Endothelial cell (in vitro differentiated cells): ENCODE measurements at places on chromosomes 6 and 20. TPM values are rescaled to one million over a fixed set of nuclear protein-coding genes. Genes with fewer than 3 reads are reported as not detected.

Gene C2
- total RNA-seq: 0.82 TPM

GRCh38 chr20:39909447-39909846, 779.6 kb downstream of the MAFB start:
- peaks cover 10% of the 10 kb centered on the region for H3K4me1 ChIP-seq
- no peak overlapping the region for H3K27ac ChIP-seq
- H3K27me3 ChIP-seq: peaks cover 1% of the 10 kb centered on the region
- no peak for DNase-seq
- no peak overlapping the region for H3K4me3 ChIP-seq

- H3K27ac ChIP-seq: no peak overlapping the region
- DNase-seq: no peak
- H3K36me3 ChIP-seq: no peaks in the 10 kb centered on the region
- H3K4me3 ChIP-seq: no peak overlapping the region
Observed at GRCh38 chr6:51450248-51450957, 631.7 kb downstream of the TFAP2B start.

DNA sequence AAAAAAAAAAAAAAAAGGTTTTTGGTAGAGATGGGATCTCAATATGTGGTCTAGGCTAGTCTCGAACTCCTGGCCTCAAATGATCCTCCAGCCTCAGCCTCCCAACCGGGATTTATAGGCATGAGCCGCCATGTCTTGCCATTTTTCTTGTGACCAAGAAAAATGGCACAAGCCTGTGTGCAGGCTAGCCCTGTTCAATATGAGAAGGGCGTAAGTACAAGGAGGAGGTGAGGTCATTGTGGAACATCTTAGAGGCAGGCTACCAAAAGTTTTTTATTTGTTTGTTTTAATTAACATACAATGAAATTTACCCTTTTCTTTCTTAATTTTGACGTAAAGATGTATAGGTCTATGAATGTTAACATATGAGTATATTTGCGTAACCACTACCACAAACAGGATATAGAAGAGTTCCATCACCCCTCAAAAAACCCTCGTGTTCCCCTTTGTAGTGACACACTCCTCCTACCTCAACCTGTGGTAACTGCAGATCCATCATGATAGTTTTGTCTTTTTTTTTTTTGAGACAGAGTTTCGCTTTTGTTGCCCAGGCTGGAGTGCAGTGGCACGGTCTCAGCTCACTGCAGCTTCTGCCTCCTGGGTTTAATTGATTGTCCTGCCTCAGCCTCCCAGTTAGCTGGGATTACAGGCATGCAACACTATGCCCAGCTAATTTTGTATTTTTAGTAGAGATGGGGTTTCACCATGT, 28.3 kb upstream of the KIF3B start:
- H3K4me3 ChIP-seq: no peak overlapping the region
- no peak for DNase-seq
- no peaks in the 10 kb centered on the region for H3K4me1 ChIP-seq
- peaks cover 4% of the 10 kb centered on the region for H3K36me3 ChIP-seq
- no peak overlapping the region for H3K27ac ChIP-seq

Gene VEGFA
- total RNA-seq: 3.5 TPM

Gene TFEB
- 10.4 TPM for total RNA-seq

Gene SLC2A10
- 19.4 TPM for total RNA-seq

Gene MYT1
- total RNA-seq: 0.74 TPM

GRCh38 chr6:170210026-170210390, 80.9 kb downstream of the DLL1 start:
- peaks cover 15% of the 10 kb centered on the region for H3K27me3 ChIP-seq
- no peaks in the 10 kb centered on the region for H3K4me1 ChIP-seq
- H3K36me3 ChIP-seq: peaks cover 13% of the 10 kb centered on the region
- no peak for DNase-seq
- H3K4me3 ChIP-seq: no peak overlapping the region

Gene BPIFB2
- total RNA-seq: not detected

DNA sequence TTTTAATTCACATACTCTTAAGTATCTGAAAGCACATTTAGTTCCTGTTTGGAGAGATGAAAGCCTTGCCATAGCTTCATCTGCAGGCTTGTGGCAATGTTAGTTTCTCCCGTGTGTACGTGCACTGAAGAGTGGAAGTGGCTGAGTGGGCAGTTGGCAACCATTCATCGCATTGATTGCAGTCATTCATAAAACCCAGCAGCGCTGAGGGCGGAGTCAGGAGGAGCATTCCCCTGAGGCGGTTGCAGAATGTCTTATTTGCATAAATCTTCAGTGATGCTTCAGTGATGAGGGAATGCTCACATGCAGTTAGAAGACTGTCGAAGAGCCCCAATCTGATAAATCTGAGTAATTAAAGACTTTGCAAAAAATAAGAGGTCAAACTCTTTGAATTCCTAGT, 79.1 kb downstream of the RIMS1 start:
- DNase-seq: no peak
- peaks cover 4% of the 10 kb centered on the region for H3K27me3 ChIP-seq
- H3K36me3 ChIP-seq: no peaks in the 10 kb centered on the region
- H3K27ac ChIP-seq: no peak overlapping the region
- H3K4me3 ChIP-seq: no peak overlapping the region
- no peaks in the 10 kb centered on the region for H3K4me1 ChIP-seq

DNA sequence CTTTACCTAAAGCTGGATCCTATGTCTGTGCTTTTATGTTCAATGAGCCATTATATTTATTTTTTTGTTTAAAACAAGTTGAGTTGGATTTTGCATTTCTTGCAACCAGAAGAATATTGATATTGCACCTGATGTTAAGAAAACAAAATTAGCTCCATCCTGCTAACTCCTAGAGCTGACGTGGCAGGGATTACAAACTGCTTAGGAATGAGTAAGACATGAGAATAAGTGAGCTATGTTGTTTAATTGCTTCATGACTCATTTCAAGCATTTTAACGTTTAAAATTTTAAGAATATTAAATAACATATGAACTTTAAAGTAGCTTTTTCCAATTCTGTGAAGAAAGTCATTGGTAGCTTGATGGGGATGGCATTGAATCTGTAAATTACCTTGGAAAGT, 663.5 kb downstream of the EPM2A start:
- H3K27me3 ChIP-seq: no peaks in the 10 kb centered on the region
- H3K4me3 ChIP-seq: no peak overlapping the region
- H3K4me1 ChIP-seq: no peaks in the 10 kb centered on the region
- no peaks in the 10 kb centered on the region for H3K36me3 ChIP-seq
- DNase-seq: no peak

DNA sequence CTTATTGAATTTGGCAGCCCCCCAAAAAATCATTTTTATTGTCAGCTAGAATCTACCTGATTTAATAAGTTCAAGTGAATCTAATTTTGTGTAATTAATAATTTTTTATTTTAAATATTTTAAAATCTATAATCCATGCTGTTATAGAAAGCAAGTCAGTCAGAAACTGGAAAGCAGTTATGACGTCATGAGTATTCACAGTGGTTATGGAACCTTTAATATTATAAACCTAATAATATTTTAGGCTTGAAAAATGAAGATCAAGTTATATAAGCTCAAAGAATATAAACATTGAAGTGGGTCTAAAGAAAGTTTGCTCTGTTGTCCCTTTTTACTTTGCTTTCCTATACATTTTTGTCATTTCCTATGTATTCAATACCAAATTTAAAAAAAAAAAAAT, 1075.1 kb upstream of the EPHA7 start:
- no peaks in the 10 kb centered on the region for H3K27me3 ChIP-seq
- no peak for DNase-seq

Gene DEFB119
- total RNA-seq: not detected

DNA sequence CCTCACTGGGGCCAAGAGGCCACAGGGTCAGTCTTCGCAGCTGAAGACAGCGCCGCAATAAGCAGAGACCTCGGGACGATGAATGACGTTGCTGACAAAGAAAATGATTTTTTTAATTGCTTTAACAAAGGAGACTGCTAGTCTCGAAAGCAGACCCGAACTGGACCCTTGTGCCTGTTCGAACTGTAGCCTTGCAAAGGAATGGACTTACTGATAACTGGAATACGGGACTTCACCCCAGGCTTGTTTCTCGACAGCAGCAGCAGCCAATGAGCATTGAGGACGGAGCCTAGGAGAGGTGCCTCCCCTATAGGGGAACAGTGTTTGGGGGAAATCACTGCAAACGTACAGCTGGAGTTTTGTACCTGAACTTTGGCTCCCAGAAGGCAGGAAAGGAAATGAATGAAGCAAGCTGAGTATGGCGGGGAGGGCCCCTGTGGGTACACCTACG, 1.3 kb upstream of the TAF4 start:
- peaks cover 27% of the 10 kb centered on the region for H3K27me3 ChIP-seq
- H3K27ac ChIP-seq: peak overlapping the region; percentile 95
- H3K4me1 ChIP-seq: peaks cover 17% of the 10 kb centered on the region
- peak overlapping the region; percentile 95 for H3K4me3 ChIP-seq
- no peak for DNase-seq

DNA sequence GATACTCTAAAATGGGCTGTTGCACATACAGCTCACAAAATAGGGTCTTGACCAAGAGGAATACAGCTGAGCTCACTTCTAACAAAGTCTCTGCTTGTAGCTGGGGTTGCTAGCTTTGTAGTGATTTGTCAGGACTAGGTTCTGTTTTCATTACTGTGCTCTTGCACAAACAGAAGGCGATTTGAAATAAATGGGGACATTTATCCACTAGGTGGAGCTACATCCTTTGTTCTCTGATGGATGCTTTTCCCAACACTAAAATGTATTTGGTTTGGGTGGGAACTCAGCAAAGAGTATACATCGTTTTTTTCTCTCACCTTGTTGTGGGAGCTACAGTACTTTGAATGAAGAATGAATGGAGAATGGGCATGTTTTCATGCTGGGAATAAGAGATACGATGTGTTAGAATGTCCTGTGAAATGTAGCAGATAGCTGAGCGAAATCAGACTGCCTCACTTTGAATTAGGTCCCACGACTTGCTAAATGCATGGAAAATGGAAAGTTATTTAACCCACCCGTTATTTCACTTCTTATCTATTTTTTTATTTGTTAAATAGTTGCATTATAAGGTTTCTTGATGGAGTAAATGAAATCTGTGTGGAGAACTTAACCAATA, 494.7 kb upstream of the MAP3K7 start:
- DNase-seq: peak; percentile 41
- no peak overlapping the region for H3K4me3 ChIP-seq
- no peak overlapping the region for H3K27ac ChIP-seq
- no peaks in the 10 kb centered on the region for H3K4me1 ChIP-seq
- no peaks in the 10 kb centered on the region for H3K27me3 ChIP-seq
- no peaks in the 10 kb centered on the region for H3K36me3 ChIP-seq

Gene BLCAP
- 178 TPM for total RNA-seq

Gene MLN
- not detected for total RNA-seq

GRCh38 chr20:15759594-15759993, 813.7 kb downstream of the KIF16B start:
- no peaks in the 10 kb centered on the region for H3K27me3 ChIP-seq
- H3K27ac ChIP-seq: no peak overlapping the region
- H3K4me3 ChIP-seq: no peak overlapping the region
- no peaks in the 10 kb centered on the region for H3K4me1 ChIP-seq
- DNase-seq: no peak
- no peaks in the 10 kb centered on the region for H3K36me3 ChIP-seq

GRCh38 chr6:157763129-157763903, 59.7 kb upstream of the SNX9 start:
- DNase-seq: no peak
- peaks cover 10% of the 10 kb centered on the region for H3K27me3 ChIP-seq
- H3K36me3 ChIP-seq: no peaks in the 10 kb centered on the region

Gene TMEM200A
- total RNA-seq: 3.5 TPM

Gene KIF13A
- total RNA-seq: 139 TPM

Gene MMP24
- total RNA-seq: 9.1 TPM

- DNase-seq: no peak
- H3K36me3 ChIP-seq: no peaks in the 10 kb centered on the region
- H3K4me1 ChIP-seq: no peaks in the 10 kb centered on the region
- no peak within 1 kb of the TSS for H3K27ac ChIP-seq
- peaks cover 1% of the 10 kb centered on the region for H3K27me3 ChIP-seq
Observed at GRCh38 chr6:27911956-27912446, at the start of gene OR2B2. OR2B2 (minus strand) TSS chr6:27912396; CDS start chr6:27912319, 77 bp downstream.

GRCh38 chr6:28940858-28941683, 17.3 kb upstream of the TRIM27 start:
- peaks cover 4% of the 10 kb centered on the region for H3K36me3 ChIP-seq
- H3K4me3 ChIP-seq: peak overlapping the region; percentile 94
- peaks cover 32% of the 10 kb centered on the region for H3K4me1 ChIP-seq
- H3K27ac ChIP-seq: peak overlapping the region; percentile 85
- peak; percentile 77 for DNase-seq
- peaks cover 37% of the 10 kb centered on the region for H3K27me3 ChIP-seq

- no peaks in the 10 kb centered on the region for H3K36me3 ChIP-seq
- no peak for DNase-seq
- H3K27ac ChIP-seq: no peak overlapping the region
- H3K4me1 ChIP-seq: peaks cover 4% of the 10 kb centered on the region
- H3K27me3 ChIP-seq: no peaks in the 10 kb centered on the region
Observed at GRCh38 chr6:140784573-140784972, 1348.2 kb upstream of the GJE1 start.

DNA sequence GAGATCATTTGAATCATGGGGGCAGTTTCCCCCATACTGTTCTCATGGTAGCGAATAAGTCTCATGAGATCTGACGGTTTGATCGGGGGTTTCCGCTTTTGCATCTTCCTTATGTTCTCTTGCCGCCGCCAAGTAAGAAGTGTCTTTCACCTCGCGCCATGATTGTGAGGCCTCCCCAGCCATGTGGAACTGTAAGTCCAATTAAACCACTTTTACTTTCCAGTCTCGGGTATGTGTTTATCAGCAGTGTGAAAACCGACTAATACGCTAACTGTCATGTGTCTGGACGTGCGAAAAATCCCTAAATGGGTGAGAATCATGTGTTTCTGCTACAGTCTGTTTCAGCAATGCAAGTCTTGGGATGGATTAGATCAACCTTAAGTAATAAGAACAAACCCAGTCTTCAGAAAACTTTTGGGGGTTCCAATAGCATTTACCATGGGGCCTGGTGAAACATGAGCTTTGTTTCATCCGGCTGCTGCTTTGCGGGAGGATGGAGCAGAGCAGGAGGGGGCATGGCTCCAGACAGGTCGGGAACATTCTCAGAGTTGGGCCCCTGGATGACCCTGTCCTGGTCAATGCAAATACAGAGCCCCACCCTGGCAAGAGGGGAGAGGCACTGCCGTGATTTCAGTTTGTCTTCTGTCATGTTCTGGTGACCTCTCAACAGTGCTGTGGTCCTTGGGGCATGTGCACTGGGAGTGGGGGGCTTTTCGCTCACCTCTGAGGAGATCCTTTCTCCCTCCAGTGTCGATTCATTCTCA, 41.5 kb downstream of the CTCFL start:
- no peaks in the 10 kb centered on the region for H3K27me3 ChIP-seq
- peaks cover 6% of the 10 kb centered on the region for H3K4me1 ChIP-seq
- no peak overlapping the region for H3K4me3 ChIP-seq
- no peak overlapping the region for H3K27ac ChIP-seq
- no peaks in the 10 kb centered on the region for H3K36me3 ChIP-seq

Gene F13A1
- not detected for total RNA-seq

Gene FOXC1
- 112 TPM for total RNA-seq

- H3K27ac ChIP-seq: no peak overlapping the region
- H3K36me3 ChIP-seq: no peaks in the 10 kb centered on the region
- DNase-seq: peak; percentile 46
- no peaks in the 10 kb centered on the region for H3K4me1 ChIP-seq
- H3K4me3 ChIP-seq: no peak overlapping the region
Observed at GRCh38 chr20:10047427-10047826, 12.6 kb downstream of the ANKEF1 start.

Gene DLK2
- total RNA-seq: 0.18 TPM
